Omental fat pad (tissue), 4 donors: ENCODE measurements at places on chromosomes 7 and 10. TPM values are rescaled to one million over a fixed set of nuclear protein-coding genes. Genes with fewer than 3 reads are reported as not detected.

DNA sequence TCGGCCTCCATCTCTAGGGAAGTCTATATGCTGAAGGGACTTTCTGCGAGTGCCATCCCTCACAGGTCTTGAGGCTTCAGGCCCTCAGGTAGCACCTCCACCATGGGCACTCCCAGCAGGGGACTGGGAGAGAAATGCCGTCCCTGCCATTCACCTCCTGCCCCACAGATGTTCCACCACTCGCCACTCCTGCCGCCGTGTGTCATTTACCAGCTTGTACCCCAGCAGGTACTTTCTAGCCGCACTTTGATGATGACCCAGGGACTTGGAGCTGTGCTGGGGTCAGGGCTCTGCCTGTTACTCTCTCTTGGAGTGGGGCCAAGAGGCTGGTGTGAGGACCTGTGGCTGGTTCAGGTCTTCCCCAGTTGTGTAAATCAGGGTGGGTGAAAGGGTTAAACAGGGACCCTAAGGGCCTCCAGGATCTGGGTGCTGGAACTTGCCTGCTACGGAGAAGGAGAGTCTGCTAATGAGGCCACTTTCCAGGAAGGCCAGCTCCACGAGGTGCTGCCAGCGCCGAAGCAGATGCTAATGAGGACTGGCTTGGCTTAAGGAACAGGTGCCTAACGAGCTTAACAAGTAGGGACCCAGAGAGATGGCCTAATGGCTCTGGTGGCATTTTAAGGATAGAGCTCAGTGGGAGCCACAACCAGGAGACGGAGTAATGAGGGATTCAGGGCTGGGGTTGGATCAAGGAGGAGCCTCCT is 32.4 kb downstream of the CRHR2 start:
- no peak for DNase-seq

The LLCFC1 gene
- total RNA-seq = not detected

- no peak for DNase-seq
Measured at GRCh38 chr10:132104062-132104461, 38.3 kb downstream of the JAKMIP3 start.

- DNase-seq = no peak
Measured at GRCh38 chr7:106793015-106793975, 71.8 kb upstream of the PIK3CG start.

- DNase-seq = no peak
Measured at GRCh38 chr7:124652237-124652636, 113.4 kb downstream of the GPR37 start.
